ENCODE measurements at places on chromosomes 16 and 17.

GRCh38 chr16:31214708-31215286, 878 bp downstream of the TRIM72 start:
- DNase-seq = no peak

GRCh38 chr17:60134396-60135150, 15.2 kb upstream of the CA4 start:
- peak; percentile 14 for DNase-seq

- DNase-seq = no peak
These were observed 10.0 kb upstream of the COPRS start for GRCh38 chr17:31869031-31869430.

DNA sequence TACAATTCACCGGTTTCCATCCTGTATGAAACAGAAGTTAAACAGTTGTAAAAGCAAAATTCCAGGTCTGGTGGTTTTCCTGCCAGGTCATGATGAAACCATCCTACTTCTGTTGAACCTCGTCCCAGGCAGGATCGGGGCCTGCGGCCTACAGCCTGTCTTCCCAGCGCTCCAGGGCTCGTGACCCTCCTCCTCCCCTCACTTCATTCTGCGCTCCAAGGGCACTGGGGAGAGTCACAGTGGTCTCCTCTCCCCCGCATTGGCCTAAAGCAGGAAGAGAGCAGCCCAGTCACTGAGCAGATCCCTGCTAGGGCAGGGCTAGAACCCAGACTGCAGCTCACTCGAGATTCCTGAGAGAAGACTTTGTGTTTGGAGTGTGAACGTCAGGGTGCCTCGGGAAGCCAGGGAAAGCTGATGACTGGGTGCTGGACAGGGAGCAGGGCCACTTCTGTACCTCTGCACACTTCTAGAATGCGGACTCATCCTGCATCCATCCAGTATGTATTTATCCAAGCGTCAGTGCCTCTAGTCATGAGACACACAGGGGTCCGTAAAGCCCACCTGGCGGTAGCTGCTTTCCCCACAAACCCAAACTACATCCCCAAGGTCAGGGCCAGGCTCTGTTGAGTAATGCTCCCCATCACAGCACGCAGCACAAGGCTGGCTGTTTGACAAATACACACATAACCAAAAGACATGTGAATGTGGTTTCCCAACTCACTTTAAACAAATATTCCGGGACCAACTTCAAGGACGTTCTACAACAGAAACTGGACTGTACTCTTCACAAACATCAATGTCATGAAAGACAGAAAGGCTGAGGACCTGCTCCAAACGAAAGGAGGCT, 1.7 kb upstream of the ITGAE start:
- peak; percentile 82 for DNase-seq

GRCh38 chr16:12507366-12507765, 296.3 kb downstream of the CPPED1 start:
- DNase-seq = peak; percentile 75

DNA sequence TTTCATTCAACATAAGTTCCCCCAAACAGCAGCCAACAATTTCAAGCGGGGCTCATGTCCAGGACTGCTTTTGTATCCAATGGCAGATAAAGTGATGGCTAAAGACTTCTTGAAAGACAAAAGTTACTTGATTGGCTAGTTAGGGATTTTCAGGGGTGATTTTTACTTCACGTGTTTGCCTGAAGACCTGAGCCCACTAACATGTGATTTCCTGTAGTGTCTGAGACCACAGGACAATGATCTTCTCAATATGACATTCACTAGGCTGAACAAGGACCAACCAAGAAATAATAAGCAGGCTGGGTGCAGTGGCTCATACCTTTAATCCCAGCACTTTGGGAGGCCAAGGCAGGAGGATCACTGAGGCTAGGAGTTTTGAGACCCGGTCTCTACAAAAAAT, 10.4 kb downstream of the TVP23A start:
- no peak for DNase-seq

GRCh38 chr17:20032636-20033035, 23.5 kb downstream of the SPECC1 start:
- no peak for DNase-seq

GRCh38 chr17:22102177-22102576, 409.9 kb downstream of the KCNJ18 start:
- DNase-seq = no peak

- DNase-seq = no peak
These were observed 17.7 kb downstream of the POLR3E start for GRCh38 chr16:22314661-22315626.

- DNase-seq = peak; percentile 97
These were observed 1.6 kb upstream of the DUSP14 start for GRCh38 chr17:37488009-37488604.

All from fibroblast of gingiva (primary cell).